ENCODE measurements at places on chromosomes 13 and 19.
A peak's percentile ranks its signal among the peaks of the same experiment; 100 is the strongest.

GRCh38 chr13:45209229-45209628, 8.4 kb upstream of the KCTD4 start:
- peak; percentile 63 for DNase-seq

GRCh38 chr13:61830475-61830874, 414.8 kb upstream of the PCDH20 start:
- DNase-seq: no peak

GRCh38 chr19:49954092-49954829, 6.7 kb downstream of the SIGLEC11 start:
- DNase-seq: peak; percentile 72

DNA sequence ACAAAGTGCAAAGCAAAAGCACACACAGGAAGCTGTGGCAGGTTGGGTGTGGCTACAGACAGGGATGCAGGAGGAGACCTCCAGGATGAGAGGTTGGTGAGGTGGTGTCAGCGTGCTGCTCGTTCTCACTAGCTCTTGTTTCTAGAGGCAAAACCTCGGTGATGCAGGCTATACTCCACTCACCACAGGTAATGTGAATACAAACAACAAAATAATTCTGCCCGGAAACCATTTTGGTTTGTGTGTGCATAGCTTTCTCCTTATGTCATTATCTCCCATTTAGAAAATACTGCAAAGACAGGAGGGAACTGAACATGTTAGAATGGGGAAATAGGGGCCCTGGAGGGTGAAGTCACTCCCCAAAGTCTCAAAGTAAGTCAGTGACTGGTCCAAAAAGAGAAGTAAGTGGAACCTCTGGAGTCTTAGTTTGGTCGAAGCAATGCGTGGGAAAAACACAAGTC, 9.4 kb downstream of the LCP1 start:
- DNase-seq: peak; percentile 93

DNA sequence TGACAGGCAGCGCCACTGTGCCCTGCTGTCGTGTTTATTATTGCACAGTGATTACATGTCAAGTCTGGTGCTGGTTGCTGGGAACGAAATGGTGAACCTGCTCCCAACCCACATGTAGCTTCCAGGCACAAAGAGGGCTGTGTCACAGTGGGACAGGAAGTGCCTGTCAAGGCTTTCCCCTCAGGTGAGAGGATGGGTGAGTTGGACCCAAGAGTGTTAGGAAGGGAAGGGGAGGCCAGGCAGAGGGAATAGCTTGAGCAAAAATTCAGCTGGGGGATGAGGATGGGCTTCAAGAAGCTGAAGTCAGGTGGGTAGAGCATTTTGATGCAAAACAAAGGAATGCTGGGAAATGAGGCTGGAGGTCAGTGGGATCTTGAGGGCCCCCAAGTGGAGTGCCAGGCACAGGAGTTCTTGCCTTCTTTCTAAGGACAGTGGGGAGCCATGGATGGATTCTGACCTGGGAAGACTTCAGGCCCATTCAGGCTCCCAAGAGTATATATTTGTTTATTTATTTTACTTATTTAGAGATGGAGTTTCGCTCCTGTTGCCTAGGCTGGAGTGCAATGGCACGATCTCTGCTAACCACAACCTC, 8.5 kb upstream of the QTRT1 start:
- DNase-seq: no peak

- no peak for DNase-seq
Observed at GRCh38 chr19:29843180-29844051, 31.6 kb downstream of the CCNE1 start.

- DNase-seq: peak; percentile 16
Observed at GRCh38 chr13:71274923-71275608, 591.9 kb downstream of the DACH1 start.

DNA sequence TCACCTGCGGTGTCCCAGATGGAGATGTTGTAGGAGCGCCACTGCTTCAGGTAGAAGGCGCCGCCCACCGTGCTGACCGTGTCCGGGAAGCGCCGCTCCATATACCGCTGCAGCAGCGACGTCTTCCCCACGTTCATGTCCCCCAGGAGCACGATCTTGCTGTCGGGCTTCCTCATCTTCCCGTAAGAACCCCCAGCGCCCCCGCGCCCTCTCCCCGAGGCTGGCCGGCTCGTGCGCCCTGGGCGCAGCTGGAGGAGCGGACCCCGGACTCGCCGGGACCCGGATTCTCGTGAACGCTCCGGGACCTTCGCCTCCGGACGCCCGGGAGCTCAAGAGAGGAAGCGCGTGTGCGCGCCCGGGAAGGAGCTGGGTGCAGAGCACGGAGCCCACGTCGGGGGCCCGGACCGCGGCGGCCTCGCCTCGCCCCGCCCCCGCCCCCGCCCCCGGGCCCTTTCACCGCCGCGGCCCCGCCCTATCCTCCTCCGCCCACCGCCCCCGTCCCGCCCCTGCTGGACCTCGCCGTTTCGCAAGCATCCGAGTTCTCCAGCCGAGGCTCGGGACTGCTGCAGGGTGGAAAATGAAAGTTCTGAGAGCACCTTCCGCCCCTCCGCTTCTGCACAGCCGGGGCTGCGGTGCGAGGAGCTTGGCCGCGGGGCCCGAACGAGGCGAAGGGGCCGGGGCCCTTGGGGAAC, at the start of gene RAB20:
TSS of gene RAB20 (minus strand) at position 379 of the 692 bp plus-strand sequence. CDS start at position 176, 203 bp downstream.
- DNase-seq: peak; percentile 89
